Thymus (tissue), 14 donors: ENCODE measurements at places on chromosomes 16 and 17. TPM values are rescaled to one million over a fixed set of nuclear protein-coding genes. Genes with fewer than 3 reads are reported as not detected.

Gene KRTAP4-1
- total RNA-seq, result not detected

Gene USP43
- total RNA-seq, result 0.57 TPM

Gene GLIS2
- total RNA-seq, result 0.85 TPM

Gene SYCE1L
- 11.2 TPM for total RNA-seq

Gene PABPN1L
- total RNA-seq, result 0.09 TPM

Gene ST6GALNAC1
- total RNA-seq, result 1.4 TPM

Gene GLTPD2
- total RNA-seq, result 0.14 TPM

Gene MYCBPAP
- 1.2 TPM for total RNA-seq
